Amniotic stem cell (primary cell): ENCODE measurements at places on chromosomes 3 and 15.

- DNase-seq = no peak
These were observed 12.1 kb downstream of the SEMA3F start for GRCh38 chr3:50167069-50167840.

DNA sequence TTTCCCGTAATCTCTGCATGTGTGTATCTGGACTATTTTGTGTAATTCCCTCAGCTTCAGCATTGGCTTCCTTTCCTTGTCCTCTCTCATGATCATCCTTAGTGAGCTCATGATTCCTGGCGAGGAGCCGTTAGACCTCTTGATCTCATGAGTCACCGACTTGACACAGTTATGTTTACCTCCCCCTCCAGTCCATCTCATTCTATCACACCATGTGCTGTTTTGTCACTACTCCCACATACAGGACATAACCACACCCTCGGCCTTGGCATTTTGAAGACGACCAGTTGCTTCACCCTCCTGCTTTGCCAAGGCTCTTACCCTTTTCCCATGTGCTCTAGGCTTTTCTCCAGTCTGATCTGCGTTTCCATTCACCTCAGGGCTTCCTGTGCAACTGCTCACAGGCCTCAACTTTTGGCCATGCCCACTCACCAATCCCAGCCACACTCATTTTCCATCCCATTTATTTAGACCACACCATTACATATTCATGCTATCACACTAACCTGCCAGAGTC is 41.5 kb downstream of the CP start:
- peak; percentile 94 for DNase-seq

DNA sequence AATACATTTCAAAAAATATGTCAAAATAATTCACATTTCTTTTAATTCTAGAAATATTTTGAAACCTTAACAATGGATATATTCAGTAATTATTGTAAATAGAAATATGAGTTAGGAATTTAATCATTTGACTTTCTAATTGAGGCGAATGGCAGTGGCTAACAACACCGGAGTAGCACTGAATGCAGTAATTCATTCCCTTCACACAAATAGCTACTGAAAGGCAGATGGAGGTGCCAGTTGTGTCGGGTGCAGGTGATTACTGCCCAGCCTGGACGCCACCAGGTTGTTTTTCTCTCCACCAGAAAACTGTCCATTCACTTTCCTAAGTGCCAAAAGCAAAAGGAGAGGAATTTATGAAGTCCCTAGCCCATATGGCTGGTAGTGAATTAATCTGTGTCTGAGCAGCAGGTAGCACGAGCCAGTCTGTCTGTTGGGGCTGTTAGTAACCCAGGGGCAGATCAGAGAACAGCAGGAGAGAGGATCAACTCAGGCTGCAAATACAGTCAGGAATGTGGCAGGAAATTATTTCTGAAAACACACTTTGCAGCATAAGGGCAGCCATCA is 79.3 kb upstream of the GMNC start:
- no peak for DNase-seq

- no peak for DNase-seq
These were observed 13.1 kb downstream of the BMF start for GRCh38 chr15:40095371-40096093.

- DNase-seq = no peak
These were observed 17.9 kb upstream of the TM4SF1 start for GRCh38 chr3:149395107-149396089.

DNA sequence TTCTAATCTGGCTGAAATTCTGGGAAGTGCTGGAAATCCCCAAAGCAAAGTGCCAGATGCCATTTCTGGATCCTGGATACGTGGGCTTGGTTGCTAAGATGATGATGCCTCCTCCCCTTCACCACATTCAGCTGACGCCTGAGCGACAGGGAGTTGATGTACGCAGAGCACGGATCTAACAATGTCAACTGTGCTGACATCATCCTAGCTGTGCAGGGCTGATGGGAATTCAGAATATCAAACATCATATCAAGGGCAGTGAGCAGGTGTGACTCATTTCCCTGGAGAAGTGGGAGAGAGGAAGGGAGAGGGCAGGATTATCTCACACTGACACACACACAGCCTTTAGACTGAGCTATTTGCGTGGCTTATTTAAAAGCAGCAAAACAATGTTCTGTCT is 92.6 kb upstream of the ZBTB20 start:
- DNase-seq = peak; percentile 94

DNA sequence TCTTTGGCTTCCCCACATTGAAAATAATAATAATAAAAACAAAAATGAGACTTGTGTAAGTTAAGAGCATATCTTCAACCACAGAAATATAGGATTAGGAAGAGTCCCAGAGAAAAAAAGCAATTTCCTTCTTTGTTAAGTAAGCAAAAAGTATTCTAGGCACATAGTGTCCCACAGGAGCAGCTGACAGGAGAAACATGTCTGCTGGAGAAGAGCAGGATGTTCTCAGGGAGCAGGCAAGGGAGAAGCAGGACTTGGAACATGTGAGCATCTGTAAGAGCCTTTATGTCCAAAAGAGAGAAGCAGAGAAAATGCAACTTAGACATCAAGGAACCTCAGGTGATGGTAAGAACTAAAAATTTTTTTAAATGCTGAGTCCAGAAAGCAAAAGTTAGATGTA is 39.0 kb downstream of the TTC23 start:
- DNase-seq = no peak

DNA sequence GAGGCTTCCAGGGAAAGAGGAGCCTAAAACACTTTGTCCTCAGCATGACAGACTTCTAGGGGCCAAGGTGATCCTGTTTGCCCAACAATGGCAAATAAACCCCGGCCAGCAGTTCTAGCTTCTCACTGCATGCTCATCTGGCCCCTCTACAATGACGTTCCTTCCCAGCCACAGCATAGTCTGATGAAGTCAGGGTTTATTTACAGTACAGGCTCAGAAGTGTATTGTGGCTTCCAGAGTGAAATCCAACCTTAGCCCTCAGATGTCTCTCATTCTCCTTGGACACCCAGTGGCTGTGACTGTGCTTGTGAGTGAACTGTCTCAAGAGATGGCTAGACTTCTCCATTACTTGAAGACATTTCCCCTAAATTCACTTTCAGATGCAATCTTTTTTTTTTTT is 40.8 kb downstream of the BFSP2 start:
- DNase-seq = no peak

DNA sequence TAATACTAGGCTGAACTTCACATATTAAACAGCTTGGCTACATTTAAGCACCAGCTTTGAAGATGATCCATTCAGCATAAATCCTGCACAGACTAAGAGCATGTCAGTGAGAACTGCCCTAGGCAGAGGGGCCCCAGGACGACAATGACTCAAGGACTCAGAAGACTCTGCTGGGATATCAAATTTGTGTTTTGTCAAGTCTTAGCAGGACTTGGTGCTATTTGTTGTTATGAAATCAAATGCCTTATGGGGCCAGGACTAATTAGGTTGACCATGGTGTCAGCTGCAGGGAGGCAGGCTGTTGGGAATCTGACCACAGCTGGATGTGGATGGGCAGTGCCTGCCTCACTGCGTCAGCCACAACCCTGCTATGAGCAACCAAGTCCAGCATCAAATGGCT is 91.8 kb downstream of the RYR3 start:
- no peak for DNase-seq

DNA sequence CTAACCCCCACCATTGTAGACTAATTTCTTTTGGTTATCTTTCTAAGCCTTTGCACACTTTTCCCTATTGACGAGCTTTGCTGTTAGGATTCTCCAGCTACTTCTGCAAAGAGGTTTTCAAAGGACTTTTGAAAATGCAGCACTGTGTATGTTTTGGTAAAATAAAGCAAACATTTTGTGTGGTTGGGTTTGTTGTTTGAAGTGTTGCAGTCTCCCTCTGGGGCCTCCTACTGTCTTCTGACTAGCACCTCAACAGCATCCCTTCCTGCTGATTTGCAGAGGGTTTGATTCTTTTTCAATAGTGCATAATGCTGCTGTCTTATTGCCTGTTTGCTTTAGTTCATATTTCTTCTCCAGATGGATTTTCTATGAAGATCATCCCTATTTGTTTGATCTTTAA is 775.1 kb upstream of the CFAP20DC start:
- DNase-seq = no peak

- DNase-seq = no peak
These were observed 4.2 kb upstream of the TATDN2 start for GRCh38 chr3:10244009-10244408.

GRCh38 chr15:93719921-93720351 is 511.4 kb upstream of the MCTP2 start:
- DNase-seq = no peak
